ENCODE measurements at places on chromosomes 7 and 10. TPM values are rescaled to one million over a fixed set of nuclear protein-coding genes. Genes with fewer than 3 reads are reported as not detected.

The TEX36 gene
- not detected for polyA plus RNA-seq

The BTBD16 gene
- polyA plus RNA-seq, result not detected

DNA sequence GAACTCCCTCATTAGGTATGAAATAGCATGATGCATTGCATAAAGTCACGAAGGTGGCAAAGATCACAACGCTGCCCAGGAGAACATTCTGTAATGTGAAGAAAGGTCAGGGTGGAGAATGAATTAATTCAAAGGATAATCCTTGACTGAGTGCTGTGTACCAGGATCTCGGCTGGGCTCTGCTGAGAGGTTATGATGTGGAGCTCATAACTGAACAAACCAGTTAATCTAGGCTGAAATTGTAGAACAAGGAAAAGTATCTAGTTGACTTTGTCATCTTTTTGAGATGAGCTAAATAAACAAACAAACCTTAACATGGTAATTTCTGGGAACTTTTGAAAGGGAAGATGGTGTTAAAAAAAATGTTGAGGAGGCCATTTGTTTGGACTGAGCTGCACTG is 6.1 kb downstream of the MSMB start:
- no peaks in the 10 kb centered on the region for H3K27me3 ChIP-seq
- H3K4me3 ChIP-seq, result no peak overlapping the region
- no peaks in the 10 kb centered on the region for H3K4me1 ChIP-seq
- H3K36me3 ChIP-seq, result no peaks in the 10 kb centered on the region
- no peak for DNase-seq

DNA sequence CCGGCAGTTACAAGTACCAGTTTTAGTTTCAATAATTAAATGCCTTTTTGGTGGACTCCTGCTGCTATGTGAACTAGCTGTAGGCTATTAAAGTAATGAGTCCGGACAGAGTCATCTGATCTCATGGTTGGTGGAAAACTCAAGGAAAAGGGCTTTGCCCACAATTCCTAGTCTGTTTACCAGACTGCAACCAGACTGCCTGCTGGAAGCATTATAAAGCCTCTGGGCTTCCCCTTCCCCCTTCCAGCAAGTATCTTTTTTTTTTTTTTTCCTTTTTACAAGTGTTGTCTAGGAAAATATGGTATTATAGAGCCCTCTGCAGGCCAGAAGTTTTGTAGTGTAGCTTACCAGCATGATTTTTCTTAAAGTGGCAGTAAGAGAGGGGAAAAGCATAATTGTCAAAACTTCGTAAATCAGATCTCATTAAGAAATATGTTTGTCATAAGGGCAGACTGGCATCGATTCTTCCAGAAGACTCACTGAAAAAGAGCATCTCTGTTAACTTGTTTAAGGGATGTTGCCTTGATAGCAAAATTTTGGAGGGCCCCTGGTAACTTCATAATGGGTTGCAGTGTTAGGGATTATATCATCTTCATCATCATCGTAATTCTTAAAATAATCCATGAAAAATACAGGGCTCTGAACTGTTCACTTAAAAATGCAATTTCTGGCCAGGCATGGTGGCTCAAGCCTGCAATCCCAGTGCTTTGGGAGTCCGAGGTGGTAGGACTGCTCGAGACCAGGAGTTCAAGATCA is 181.3 kb downstream of the TAX1BP1 start:
- no peak for DNase-seq
- peaks cover 32% of the 10 kb centered on the region for H3K4me1 ChIP-seq
- H3K36me3 ChIP-seq, result no peaks in the 10 kb centered on the region
- H3K27me3 ChIP-seq, result no peaks in the 10 kb centered on the region

GRCh38 chr10:51269821-51270220 is 195.5 kb downstream of the PRKG1 start:
- no peak overlapping the region for H3K4me3 ChIP-seq
- H3K36me3 ChIP-seq, result no peaks in the 10 kb centered on the region
- H3K4me1 ChIP-seq, result peaks cover 6% of the 10 kb centered on the region
- H3K27me3 ChIP-seq, result no peaks in the 10 kb centered on the region
- no peak for DNase-seq

DNA sequence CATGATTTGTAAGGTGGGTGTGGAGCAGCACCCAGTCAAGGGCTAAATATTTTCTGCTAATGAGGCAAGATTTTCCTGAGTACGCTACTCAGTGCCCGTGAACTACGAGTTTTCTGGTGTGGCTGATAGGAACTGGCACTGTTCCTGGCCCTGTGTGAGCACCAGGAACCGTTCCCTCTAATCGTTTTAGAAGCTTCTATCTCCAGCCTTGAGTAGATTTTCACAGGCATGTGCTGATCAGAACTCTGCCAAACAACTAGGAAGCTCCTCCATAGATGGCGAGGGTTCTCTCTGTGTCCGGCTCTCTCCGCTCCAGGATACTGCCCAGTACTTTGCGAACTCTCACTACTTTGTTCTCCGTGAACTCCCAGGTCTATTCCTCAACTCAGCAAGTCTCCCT is 17.7 kb downstream of the TRIM4 start:
- H3K27ac ChIP-seq, result no peak overlapping the region
- H3K4me1 ChIP-seq, result no peaks in the 10 kb centered on the region
- H3K27me3 ChIP-seq, result no peaks in the 10 kb centered on the region
- no peak overlapping the region for H3K4me3 ChIP-seq

DNA sequence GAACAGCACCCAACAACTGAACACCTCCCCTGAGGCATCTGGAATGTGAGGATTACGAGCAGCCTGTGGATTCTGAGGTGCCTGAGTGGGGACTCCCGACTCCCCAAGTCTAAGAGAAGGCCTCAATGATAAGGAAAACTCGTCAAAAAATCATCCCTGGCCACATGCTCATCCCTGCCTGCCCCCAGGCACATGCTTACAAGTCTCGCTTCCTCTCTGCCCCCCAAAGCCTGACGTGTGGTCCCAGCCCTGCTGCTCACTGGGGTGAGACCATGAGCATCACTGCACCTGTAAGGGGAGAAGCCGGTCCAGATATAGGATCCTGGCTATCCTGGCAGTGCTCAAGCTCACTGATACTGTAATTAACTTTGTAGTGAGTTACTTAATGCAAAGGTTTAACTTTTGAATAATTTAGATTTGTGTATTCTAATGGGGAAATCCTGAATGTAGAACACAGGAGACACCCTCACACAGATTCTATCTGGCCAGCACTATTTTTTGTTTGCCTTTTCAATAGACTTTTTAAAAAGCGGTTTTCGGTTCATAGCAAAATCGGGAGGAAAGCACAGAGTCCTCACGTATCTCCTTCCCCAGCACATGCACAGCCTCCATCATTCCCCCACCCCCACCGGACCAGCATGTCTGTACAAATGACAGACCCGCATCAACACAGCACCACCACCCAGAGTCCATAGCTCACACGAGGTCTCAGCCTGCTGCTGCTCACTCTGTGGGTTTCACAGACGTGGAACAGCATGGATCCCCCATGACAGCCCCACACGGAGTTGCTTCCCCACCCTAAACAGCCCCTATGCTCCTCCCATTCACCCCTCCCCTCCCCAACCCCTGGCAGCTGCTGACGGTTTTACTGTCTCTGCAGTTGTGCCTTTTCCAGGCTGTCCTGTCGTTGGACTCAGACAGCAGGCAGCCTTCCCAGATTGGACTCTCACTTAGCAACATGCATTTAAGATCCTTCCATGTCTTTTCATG is 167.9 kb downstream of the DIP2C start:
- H3K36me3 ChIP-seq, result no peaks in the 10 kb centered on the region
- H3K27ac ChIP-seq, result no peak overlapping the region
- H3K27me3 ChIP-seq, result no peaks in the 10 kb centered on the region
- peak; percentile 82 for DNase-seq

GRCh38 chr7:112529521-112529920 is 48.7 kb downstream of the LSMEM1 start:
- no peak overlapping the region for H3K4me3 ChIP-seq
- no peaks in the 10 kb centered on the region for H3K4me1 ChIP-seq
- no peaks in the 10 kb centered on the region for H3K36me3 ChIP-seq
- no peak for DNase-seq

DNA sequence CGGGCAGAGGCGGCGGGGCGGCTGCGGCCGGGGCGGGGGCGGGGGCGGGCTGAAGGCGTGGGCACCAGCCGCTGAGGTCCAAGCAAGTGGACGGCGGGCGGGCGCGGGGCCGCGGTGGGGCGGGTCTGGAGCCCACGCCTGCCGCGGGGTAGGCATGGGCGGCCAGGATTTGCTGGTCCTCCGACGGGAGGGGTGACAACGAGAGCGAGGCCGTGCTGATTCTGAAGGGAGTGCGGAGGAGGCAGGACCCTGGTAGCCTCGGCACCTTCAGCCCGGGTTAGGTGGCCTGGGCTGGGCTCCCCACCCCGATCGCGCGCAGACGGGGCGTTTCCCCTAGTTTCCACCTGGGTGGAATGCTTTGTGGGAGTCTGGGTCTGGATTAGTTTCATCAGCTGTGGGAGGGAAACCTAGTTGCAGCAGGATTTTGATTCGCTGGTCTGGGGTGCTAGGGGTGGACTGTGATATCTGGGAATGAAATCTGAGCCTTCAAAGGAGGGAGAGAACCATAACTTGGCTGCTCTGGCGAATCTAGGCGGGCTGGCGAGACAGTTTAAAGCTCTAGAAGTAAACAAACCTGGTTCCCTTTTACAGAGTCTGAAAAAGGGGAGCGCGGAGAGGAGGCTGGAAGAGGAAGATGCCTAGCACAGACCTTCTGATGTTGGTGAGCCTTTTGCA is 609 bp downstream of the SGPL1 start:
- peaks cover 18% of the 10 kb centered on the region for H3K4me1 ChIP-seq
- peak overlapping the region; percentile 69 for H3K4me3 ChIP-seq
- H3K27me3 ChIP-seq, result no peaks in the 10 kb centered on the region
- peak; percentile 86 for DNase-seq

DNA sequence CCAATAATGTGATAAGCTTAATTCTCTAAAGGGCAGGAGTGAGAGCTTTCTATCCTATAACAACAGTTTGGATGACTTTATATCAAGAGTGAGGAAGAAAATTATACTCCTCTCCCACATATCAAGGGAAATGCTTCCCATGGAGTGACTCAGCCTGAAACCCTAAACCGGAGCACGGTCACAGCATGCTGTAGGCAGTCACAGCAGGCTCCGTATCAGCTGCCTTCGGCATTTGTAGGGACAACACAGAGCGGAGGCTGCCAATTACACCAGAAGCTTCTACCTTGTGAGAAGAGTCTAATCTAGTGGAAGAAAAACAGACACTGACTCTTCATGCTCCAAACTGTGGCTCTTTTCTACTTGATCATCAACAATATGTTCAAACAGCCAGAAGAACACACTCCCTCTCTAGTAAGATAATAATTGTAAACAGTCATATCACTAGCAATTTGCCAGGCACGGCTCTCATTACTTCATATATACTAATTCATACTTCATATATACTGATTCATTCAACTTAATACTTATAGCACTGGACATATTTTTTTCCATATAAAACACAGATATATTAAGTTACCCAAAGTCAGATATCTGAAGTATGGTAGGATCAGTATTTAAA is 65.9 kb downstream of the DGKB start:
- H3K27me3 ChIP-seq, result no peaks in the 10 kb centered on the region
- no peak overlapping the region for H3K4me3 ChIP-seq
- no peak overlapping the region for H3K27ac ChIP-seq

- DNase-seq, result no peak
- no peak overlapping the region for H3K27ac ChIP-seq
- H3K4me3 ChIP-seq, result no peak overlapping the region
- H3K27me3 ChIP-seq, result no peaks in the 10 kb centered on the region
These were observed 27.1 kb downstream of the LMTK2 start for GRCh38 chr7:98133621-98134303.

DNA sequence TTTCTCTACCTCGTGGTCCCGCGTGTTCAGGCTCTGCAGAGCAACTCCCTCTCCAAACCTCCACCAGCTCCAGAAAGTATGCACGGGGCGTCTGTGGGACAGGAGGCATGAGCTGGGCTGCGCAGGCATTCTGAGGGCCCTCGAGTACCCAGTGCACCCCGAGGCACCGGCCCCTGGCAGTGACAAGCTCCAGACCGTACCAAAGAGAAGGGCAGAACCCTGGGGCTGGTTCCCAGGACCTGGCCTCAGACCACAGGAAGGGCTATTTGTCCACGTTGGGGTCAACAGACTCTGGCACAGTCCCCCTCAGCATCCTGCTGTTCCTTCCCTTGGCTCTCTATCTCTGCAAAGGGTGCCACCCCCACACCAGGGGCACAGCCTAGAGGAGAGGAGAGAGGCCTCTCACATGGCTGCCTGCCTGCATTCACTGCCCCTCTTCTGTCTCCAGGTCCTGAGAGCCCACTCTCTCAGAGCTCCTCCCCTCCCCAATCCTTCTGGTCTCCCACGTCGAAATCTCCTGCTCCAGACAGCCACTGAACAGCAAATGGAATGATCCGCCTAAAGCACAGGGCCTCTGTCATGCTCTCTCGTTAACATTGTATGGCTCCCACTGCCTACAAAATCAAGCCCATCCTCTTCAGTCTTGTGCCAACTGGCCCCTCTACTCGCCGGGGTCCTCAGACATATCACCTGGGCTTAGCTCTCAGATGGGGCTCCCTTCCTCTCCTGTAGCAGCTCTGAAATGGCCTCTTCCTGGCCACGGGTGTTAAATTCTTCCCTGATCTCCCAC is 96.3 kb downstream of the OAT start:
- peak; percentile 47 for DNase-seq
- H3K27me3 ChIP-seq, result no peaks in the 10 kb centered on the region
- H3K36me3 ChIP-seq, result no peaks in the 10 kb centered on the region
- no peaks in the 10 kb centered on the region for H3K4me1 ChIP-seq
- H3K27ac ChIP-seq, result no peak overlapping the region
- H3K4me3 ChIP-seq, result no peak overlapping the region

GRCh38 chr10:62655337-62655994 is 149.1 kb upstream of the ADO start:
- H3K27ac ChIP-seq, result no peak overlapping the region
- DNase-seq, result no peak
- no peak overlapping the region for H3K4me3 ChIP-seq
- no peaks in the 10 kb centered on the region for H3K36me3 ChIP-seq
- no peaks in the 10 kb centered on the region for H3K4me1 ChIP-seq

- no peak overlapping the region for H3K4me3 ChIP-seq
- DNase-seq, result no peak
- H3K27ac ChIP-seq, result no peak overlapping the region
- no peaks in the 10 kb centered on the region for H3K36me3 ChIP-seq
These were observed 188.4 kb upstream of the CACNA2D1 start for GRCh38 chr7:82631998-82632397.

DNA sequence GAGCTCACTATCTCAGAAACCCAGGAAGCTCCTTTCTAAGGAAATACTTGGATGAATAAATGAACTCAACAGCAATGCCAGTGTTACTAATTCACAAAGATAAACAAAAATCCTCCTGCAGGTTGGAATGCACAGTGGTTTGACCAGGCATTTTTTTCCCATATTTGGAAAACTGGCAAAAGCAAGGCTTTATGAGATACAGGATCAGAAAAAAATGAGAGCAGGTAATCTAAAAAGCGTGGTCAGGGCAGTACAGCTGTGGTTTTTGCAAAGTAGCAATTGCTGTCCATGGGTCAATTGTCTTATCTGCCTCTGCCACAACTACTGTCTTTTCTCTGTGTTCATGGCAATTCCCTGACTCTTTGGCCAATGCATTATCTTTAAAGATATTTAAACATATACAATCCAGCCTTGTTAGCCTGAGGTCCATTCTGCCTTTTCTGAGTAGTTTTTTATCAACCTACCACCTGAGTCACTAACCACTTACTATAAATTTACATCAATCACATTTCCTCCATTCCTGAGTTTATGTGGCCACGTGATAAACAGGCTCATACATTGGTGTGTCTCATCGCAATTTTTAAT is 564.5 kb upstream of the IGFBP3 start:
- no peak overlapping the region for H3K4me3 ChIP-seq
- H3K27ac ChIP-seq, result no peak overlapping the region
- H3K27me3 ChIP-seq, result no peaks in the 10 kb centered on the region
- no peaks in the 10 kb centered on the region for H3K36me3 ChIP-seq
- H3K4me1 ChIP-seq, result peaks cover 30% of the 10 kb centered on the region

Measured in sigmoid colon (tissue), 7 donors.